ENCODE measurements at places on chromosomes 5 and 9. TPM values are rescaled to one million over a fixed set of nuclear protein-coding genes. Genes with fewer than 3 reads are reported as not detected.

The CDKN2A gene
- total RNA-seq = 1.5 TPM

The SLC6A19 gene
- not detected for total RNA-seq

The RUSC2 gene
- 2.2 TPM for total RNA-seq

The GBGT1 gene
- total RNA-seq = 2.9 TPM

The PCDHGA12 gene
- 0.08 TPM for total RNA-seq

The CRHBP gene
- not detected for total RNA-seq
